ENCODE measurements at places on chromosomes 3 and 15.

DNA sequence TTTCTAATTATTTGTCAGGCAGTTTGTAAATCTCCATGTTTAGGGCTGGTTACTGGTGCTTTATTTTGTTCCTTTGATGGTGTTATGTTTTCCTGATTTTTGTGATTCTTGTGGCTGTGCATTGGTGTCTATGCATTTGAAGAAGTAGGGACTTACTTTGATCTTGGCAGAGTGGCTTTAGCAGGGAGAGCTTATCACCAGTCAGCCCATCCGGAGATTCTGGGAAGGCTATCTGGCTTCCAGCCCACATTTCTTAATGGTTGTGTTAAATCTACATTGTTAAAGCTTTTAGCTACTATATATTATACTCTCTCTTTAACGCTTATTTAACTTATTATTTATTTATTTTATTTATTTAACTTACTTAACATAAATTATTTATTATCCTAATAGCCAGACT, 35.1 kb downstream of the FBXL2 start:
- DNase-seq, result no peak

- DNase-seq, result no peak
These were observed 274.1 kb downstream of the MECOM start for GRCh38 chr3:169389211-169389924.

DNA sequence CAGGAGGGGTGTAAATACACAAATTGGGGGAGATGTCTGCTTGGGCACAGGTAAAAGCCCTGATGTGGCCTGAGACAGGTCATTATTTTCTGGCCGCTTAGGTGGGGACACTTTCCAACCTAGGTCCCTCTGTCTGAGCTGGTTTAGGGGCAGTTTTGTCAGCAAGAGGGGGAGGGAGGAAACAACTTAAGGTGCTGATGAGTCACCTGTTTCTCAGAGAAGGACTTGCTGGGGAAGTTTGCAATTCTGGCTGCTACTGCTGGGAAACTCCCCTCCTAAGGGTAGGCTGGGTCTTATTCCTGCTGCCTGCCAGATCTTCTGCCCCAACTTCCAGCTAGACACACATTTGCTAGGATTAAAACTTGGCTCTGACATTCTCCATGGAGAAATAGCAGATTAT, 4.8 kb upstream of the RHOV start:
- no peak for DNase-seq

DNA sequence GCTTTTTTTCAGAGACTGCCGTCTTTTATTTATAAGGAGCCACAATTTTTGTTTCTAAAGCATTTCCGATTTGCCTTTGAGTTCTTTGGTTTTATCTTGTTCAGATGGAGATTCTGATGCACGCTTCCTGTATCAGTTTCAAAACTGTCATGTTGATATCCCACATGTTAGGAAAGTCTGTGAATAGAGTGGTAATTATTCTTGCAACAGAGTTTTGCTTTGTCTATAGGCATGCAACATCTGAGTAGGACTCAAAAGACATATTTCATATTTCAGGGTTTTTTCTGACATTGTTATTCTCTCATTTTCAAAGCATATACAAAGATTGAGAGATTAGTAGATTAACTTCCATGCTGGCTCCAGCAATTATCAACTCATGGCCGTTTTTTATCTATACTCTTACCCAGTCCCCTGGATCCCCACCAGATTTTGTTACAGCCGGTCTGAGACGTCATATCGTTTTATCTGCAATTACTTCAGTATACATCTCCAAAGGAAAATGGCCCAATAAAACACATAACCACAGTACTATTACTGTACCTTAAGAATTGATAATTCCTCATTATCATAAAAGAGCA, 22.4 kb downstream of the PAQR5 start:
- DNase-seq, result no peak

DNA sequence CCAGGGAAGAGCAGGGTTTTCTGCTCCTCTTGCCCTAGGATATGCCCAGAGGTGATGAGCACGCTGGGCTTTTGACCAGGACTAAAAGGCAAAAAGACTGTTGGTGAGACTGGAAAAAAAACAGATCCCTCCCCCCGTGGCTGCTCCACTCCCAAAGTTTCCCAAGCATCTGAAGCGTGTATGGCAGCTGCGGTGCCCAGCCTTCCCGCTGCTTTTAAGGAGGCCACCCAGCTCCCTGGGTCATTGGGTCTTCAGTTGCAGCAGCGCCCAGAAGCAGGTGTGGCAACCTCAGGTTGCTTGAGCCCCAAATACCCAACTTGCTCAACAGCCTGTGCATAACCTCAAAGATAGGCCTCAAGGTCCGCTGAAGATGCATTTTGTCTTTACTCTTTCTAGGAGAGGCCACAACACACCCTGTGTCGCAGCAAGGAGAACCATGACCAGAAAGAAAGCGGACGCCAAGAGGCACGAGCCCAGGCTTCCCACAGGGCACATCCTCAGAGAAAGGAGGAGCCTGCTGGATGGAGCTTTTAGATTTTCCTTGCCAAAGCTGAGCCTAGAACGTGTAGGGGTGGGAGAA, 2.0 kb downstream of the SRGAP3 start:
- DNase-seq, result no peak

GRCh38 chr3:8712045-8712907, 21.3 kb upstream of the CAV3 start:
- DNase-seq, result no peak

Measured in prostate gland (tissue), 2 donors.